ENCODE measurements at places on chromosomes 3 and 15.

DNA sequence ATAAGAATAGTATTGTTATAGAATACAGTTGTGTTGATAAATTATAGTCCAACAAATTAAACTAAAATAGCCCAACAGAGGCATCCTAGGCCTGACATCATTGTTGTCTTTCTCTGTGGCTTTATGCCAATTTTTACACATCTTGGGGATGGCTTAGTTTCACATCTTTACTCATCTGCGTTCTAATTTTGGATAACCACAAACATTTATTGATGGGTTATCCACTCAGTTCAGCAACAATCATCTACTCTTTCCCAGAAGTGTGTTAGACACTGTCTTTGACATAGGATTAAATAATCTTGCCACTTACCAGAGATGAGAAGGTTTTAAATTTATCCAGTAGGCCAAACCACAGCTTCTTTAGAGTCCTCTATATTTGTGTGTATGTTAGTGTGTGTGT is 120.8 kb upstream of the PHLDB2 start:
- no peak for DNase-seq

DNA sequence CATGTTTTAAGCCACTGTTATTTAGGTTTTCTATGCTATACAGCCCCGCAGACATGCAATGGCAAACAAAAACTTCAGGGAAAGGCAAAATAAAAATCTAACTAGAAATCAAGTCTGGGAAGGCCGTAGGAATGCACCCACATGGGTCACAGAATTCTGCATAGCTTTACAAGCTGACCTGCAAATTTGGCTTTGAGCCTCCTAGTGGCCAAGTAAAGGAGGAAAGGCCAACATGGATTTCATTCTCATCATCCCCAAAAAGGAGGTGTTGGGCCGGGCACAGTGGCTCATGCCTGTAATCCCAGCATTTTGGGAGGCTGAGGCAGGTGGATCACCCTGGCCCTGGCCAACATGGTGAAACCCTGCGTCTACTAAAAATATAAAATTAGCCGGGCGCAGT is 124.3 kb downstream of the FBLN2 start:
- no peak for DNase-seq

DNA sequence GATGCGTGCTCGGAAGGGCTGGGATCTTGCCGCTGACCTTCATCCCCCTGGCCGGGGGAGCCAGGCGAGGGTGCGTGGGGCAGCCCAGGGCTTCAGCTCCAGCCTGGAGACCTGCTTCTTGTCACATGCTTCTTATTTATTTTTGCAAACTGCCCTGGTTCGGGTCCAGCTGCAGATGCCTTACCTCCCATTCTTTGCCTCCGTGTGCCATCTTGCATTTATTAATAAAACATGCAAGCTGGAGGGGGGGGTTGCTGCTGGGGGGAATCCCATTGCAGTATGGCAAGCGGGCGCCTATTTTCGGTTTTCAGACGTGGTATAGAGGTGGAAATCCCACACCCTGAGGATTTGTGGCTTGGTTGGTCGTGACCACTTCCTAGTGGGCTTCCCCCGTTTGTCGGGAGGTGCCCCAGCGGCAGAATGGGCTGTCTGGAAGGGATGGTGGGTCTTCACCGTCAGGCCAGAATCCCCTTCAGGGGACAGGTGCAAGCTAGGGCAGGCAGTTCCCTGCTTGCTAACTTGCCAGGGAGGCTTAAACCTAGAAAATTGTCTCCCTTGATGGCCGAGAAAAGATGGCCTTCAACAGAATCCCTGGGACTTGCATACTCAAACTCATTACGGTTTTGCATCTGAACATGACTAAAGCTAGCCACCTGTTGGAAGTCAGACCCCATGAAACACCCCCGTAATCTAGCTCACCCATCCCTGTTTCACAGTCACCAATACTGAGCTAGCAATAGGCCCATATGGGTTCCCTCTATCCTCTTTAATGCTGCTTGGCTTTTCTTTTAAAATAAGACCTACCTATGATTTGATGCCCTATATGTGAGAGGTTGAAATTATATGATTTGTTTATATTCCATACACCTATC is 569 bp downstream of the TMEM266 start:
- no peak for DNase-seq

DNA sequence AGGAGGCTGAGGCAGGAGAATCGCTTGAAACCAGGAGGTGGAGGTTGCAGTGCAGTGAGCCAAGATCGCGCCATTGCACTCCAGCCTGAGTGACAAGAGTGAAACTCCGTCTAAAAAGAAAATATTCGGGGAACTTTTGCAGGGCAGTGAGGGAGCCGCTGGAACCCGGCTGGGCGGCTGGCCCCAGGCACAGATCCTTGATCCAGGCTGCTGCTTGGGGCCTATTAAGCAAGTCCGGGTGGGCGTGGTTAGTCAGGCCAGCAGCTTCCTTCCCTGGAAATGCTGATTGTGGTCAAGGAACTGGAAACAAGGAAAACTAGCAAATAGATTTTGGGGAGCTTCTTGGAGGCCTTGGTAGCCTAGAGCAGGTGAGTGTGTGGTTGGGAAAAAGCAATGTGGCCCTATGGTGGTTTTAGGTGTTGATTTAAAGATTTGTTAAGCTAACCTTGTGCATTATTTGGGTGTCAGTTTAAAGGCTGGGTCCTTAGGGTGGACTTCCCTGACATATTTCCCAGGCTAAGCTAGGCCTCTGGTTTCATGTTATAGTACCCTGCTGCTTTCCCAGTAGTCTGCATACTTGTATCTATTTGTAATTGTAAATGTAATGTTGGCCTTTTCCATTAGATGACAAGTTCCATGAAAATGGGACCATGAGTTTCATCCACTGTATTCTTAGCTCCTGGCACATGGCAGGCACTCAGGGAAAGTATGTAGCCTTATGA is 17.7 kb upstream of the SNX22 start:
- DNase-seq, result no peak

DNA sequence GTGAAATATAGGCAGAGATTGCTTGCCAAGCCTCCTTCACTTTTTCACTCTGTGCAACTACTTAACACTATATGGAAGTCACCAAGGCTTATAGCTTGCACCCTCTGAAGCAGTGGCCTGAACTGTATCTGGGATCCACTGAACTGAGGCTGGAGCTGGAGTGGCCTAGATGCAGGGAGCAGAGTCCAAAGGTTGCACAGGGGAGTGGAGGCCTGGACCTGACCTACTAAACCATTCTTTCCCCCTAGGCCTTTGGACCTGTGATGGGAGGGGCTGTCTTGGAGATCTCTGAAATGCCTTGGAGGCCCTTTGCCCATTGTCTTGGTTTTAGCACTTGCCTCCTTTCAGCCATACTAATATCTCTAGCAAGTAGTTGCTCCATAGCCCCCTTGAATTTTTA is 57.5 kb downstream of the P2RY1 start:
- no peak for DNase-seq

- DNase-seq, result no peak
Observed at GRCh38 chr15:49314716-49315115, 108.3 kb upstream of the FGF7 start.

- no peak for DNase-seq
Observed at GRCh38 chr3:180828723-180829408, 83.6 kb upstream of the FXR1 start.

DNA sequence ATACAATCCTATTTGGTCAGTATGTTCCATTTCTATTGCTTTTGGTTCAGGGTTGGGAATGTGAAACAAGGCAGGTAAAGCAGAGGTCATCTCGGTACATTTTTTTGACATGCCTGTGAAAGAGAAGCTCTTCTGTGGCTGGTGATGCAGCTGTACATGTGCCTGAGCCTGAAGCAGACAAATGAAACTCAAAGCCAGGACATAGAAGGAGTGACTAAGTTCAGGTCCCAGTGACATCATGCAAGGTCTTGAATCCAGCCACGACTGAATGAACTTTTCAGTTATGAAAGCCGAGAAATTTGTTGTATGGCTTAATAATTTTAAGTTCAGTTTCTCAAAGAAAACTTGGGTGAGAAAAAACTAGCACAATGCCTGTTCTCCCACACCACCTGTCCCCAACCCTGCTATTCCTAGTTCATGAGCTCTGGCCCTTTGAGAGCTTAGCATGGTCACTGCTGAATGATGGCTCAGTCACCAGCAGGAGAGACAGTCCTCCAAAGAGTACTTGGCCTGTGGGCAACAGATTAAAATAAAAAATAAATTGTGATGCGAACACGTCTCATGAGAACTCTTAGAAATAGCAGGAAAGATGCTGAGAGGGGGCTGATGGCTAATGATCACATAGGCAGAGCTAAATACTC is 600.2 kb upstream of the GRM7 start:
- DNase-seq, result no peak

DNA sequence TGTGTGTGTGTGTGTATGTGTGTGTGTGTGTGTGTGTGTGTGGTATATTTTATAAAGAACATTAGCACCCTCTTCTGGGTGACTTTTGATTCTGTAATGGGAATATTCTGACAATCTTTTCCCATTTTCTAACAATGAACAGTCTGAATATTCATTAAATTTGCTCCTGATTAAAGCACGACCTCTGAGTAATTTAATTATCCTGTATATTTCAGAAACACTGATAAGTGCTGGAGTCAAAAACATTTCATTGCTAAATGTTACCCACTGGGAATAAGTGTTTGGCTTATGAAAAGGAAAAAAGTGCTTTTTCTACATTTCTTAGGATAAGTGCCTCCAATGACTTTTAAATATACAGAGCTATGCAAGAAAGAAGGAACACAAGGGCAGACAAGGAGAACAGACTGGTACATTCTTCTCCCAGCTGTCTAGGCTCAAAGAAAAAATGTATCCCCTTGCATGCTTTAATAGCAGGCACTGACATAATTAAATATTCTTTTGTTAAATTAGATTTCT is 32.3 kb upstream of the SYNPR start:
- no peak for DNase-seq

DNA sequence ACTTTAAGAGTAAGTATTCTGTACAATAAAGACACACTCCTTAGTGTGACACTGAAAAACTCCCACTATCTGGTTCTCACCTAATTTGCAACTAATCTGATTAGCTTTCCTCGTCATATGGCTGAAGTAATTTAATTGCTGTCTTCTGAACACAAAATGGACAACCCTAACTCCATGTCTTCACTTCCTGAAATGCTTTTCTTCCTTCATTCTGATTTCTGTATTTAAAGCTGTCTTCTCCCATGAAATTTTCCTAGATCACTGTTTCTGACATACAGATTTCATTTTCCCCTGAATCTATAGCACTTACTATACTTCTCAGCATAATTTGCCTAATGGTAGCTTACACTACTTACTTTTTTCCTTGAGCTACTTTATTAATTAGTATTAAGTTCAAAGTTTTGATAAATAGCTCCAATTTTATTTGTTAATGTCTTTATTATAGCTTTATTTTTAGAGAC is 6.3 kb downstream of the CCPG1 start:
- DNase-seq, result no peak

GRCh38 chr15:69074843-69075224 is 60.3 kb downstream of the NOX5 start:
- DNase-seq, result no peak

- DNase-seq, result no peak
Observed at GRCh38 chr15:73200339-73200738, 148.1 kb downstream of the NEO1 start.

DNA sequence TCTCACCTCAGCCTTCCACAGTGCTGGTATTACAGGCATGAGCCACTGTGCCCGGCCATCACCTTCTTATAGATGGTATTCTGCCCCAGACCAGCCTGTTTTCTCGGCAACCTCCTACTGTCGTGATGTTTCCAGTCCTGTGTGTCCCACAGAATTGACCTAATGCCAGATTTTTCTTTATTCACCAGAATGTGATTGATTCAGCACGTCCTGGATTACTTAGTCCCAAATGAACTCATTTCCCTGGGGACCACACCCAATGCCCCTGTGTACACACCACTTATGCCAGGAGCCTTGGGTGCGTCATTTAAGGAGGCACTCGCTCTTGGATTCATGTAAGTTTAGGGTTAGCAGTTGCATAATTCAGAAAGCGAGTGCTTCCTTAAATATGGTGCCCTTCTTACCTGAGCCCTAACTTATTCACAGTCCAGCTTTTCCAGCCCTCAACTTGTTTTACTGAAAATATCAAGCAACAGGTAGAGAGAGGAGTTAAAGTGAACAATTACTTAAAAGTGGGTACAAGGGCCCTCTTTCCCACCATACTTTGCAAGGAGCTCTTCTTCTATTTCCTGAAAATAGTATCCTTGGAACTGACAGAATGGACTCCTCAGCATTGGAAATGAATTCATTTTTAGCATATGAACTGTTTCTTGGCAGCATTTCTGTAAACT is 64.6 kb upstream of the UBE2E1 start:
- no peak for DNase-seq

GRCh38 chr3:122146466-122146865 is 37.0 kb upstream of the CASR start:
- DNase-seq, result no peak

- DNase-seq, result no peak
Observed at GRCh38 chr3:144104679-144105078, 133.1 kb downstream of the DIPK2A start.

DNA sequence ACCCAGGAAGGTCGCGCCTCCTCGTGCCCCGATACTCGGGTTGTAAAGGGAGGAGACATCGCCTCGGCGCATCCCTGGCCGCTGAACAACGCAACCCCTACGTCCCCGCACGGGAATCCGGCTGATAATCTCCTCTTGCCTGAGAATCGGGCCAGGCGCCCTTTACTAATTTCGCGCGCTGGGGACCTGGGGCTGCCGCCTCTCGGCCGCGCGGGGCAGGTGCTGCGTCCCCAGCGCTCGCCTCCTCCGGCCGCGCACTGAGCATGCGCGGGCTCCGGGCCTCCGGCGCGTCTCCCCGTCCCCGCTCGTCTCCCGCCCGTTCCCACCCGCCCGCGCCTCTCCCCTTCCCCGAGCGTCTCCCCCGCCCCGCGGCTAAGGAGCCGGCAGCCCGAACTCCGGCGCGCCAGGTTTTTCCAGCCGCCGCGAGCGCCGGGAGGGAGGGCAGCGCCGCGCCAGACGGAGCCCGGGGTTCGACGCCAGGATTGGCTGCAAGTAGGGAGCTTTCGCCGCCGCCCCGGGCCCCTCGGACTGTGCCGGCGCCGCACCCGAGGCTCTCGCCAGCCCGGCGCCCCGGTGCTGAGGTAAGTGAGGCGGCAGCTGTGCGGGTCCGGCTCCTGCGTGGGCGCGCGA is at the start of gene CNTN4:
Gene CNTN4 (plus strand): TSS at position 469 of the 630 bp plus-strand sequence.
- no peak for DNase-seq

DNA sequence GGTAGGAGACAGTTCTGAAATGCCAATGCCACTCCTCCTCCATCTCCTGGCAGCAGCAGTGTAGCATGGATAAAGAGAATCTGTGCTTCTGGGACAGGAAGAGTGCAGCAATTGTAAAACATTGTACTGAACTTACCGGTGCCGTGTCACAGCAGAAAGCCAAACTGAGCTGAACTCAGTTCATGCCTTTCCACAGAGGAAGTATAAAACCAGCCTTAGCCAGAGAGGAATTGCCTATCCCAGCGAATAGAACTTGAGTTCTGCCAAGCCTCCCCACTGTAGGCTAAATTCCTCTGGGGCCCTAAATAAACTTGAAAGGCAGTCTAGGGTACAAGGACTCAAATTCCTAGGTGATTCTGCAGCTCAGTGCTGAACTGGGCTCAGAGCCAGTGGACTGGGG is 148.8 kb downstream of the SLC9A9 start:
- DNase-seq, result no peak

GRCh38 chr3:126394977-126395321 is 240 bp downstream of the CFAP100 start:
- DNase-seq, result no peak

- no peak for DNase-seq
Observed at GRCh38 chr3:923161-923910, 169.5 kb upstream of the CNTN6 start.

- DNase-seq, result no peak
Observed at GRCh38 chr3:53602866-53603265, 108.5 kb downstream of the CACNA1D start.

- peak; percentile 45 for DNase-seq
Observed at GRCh38 chr3:65729555-65729954, 309.2 kb downstream of the MAGI1 start.

GRCh38 chr15:100966997-100967396 is 47.8 kb downstream of the LRRK1 start:
- no peak for DNase-seq
